ENCODE measurements at places on chromosomes 7 and 10.

GRCh38 chr7:23334482-23335056 is 35.4 kb downstream of the MALSU1 start:
- DNase-seq, result no peak

- DNase-seq, result no peak
Measured at GRCh38 chr10:98456686-98457482, 10.1 kb upstream of the HPS1 start.

DNA sequence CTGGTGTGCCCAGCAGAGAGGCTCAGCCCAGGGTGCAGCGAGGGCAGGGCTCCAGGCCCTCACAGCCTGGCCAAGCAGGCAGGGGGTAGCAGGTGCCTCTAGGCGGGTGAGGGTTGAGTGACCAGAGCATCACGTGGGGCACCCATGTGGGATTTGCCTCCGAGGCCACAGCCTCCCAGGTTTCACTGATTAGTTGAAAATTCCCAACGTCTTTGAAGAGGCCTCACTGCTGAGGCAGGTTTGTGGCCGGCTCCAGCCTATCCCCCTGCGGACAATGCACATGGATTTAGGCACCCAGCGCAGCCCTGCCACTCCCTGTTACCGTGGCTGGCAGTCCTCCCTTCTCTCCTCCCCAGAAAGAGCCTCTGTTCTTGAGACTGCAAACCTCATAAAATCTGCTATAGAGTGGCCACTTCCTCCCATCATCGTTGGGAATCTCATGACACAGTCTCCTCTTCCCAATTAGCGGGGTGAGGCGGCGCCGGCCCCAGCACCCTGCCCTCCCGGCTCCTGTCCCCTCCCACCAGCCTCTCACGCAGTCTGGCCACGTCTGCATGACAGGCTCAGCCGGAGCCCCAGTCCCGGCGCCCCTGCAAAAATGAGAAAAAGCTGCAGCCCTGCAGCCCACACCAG is 10.8 kb downstream of the MYL10 start:
- no peak for DNase-seq

GRCh38 chr7:46468753-46469356 is 547.8 kb upstream of the IGFBP3 start:
- no peak for DNase-seq

DNA sequence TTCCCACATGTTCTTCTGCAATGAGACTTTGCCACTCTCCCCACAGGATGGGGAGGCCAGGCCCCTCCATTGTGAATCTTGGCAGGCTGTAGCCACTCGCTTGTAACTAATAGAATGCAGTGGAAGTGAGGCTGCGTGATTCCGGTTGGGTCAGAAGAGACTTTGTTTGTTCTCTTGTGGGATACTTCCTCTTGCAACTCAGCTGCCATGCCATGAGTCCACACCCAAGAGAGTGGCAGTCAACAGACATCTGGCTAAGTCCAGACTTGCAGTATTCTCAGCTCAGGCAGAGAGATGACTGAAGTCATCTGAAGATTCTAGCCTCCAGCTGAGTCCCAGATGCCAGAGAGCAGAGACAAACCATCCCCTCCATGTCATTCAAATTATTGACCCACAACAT is 153.4 kb upstream of the GDF10 start:
- DNase-seq, result no peak

DNA sequence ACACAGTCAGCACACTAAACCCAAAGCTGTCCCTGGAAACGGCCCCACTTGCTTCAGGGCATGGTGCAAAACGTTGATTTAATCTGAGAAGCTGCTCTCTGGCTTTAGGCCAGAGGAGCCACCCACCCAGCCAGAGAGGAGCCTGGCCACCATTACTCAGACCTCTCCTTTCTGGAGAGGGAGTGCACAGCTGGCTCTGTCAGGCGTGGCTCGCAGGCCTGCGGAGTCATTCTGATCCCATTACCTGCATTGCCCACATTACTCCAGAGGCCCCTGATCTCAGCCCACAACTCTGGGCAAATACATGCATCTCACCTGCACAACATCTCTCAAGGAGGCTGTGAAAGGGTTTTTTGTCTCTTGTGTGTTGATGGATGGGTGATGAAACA is 370.0 kb upstream of the IGFBP3 start:
- no peak for DNase-seq

GRCh38 chr10:47322300-47323061 is at the start of gene GDF2:
TSS of gene GDF2 (plus strand) at chr10:47322454. CDS start at chr10:47322669, 215 bp downstream.
- DNase-seq, result no peak

DNA sequence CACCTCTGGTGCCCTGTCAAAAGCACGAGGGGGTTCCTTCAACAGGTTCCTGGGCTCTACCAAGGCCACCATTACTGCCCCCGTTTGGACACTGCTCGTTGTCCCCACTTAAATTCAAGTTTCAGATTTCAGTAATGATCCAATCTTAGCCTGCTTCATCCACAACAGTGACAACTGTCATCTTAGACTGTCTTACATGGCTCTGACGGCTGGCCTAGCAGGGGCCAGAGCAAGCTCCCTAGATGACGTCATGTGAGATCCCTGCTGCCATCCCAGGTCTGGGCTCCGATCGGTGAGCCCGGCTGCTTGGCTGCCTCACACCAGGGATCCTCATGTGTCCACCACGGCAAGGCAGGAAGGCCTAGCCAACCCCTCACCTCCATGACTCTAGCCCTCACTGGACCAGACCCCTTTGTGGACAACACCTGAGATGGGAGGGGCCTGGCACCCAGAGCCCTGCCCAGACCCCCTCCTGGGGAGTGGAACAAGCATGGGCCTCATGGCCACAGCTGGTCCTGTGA is 82.5 kb downstream of the FAM53B start:
- no peak for DNase-seq

- no peak for DNase-seq
Measured at GRCh38 chr7:86411814-86412213, 231.9 kb upstream of the GRM3 start.

GRCh38 chr7:55127622-55128081 is 108.8 kb downstream of the EGFR start:
- DNase-seq, result no peak

GRCh38 chr7:99643464-99643863 is 26.7 kb downstream of the ZSCAN25 start:
- no peak for DNase-seq

- DNase-seq, result no peak
Measured at GRCh38 chr10:33260403-33261149, 73.9 kb downstream of the NRP1 start.

- DNase-seq, result no peak
Measured at GRCh38 chr7:30989824-30990672, 26.3 kb downstream of the GHRHR start.

GRCh38 chr10:26857991-26858706 is 2.6 kb downstream of the ABI1 start:
- DNase-seq, result no peak

DNA sequence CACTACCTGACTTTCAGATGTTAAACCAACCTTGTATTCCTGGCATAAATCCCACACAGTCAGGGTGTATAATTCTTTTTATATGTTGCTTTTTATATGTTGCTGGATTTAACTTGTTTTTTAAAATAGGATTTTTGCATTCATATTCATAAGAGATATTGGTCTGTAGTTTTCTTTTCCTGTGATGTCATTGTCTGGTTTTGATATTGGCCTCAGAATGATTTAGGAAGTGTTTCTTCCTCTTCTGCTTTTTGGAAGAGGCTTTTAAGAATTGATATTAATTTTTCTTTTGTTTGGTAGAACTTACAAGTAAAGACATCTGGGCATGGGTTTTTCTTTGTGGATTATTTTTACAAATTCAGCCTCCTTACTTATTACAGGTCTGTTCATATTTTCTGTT is 93.1 kb downstream of the CARD11 start:
- DNase-seq, result no peak

- DNase-seq, result peak; percentile 47
Measured at GRCh38 chr7:27576360-27576944, 86.2 kb downstream of the HIBADH start.

DNA sequence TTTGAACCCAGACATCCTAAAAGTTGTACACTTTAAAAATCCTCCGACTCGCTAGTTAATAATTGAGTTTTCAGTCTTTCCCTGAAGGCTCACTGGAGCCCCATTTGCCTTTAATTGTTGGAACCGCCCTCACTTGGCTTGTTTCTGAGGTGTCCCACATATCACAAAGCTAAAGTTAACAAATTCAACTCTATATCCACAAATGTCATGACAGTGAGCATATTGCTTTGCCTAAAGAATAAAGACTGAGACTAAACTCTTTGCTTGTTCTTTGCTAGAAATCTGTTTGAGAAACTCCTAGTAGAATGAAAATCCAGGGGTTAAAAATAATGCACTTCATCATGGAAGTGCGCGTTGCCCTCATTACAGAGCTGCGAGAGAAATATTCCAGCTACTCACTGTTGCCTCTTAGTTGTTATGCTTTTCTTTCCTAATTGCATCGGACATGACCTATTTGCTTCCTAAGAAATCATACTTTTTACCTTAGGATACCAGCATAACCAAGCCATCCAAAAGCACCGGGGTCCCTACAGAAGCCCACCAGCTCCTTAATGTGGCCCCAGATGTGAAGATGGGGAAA is 752 bp downstream of the THSD7A start:
- peak; percentile 50 for DNase-seq

DNA sequence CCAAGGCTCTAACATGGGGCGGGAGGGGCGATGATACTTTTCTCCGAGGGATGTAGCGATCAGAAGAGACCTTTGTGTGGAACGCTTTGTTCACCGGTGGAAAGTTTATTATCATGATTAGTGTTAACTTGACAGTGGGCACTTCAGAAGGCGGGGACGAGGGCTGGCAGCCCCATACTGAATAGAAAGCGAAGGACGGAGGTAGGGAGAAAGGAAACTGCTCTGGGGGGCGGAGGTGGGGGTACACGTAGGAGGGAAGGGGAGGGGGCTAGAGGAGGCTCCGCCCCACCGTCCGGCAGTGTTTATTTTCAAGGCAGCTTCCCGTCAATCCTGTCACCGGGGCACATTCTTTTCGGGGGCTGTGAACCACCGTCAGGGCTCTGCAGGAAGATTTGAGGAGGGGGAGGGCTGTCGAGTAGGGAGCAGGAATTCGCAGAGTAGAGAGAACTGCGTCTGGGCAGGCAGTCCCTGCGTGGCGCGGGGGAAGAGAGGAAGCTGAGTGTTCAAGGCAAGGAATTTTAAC is 9.4 kb upstream of the NKX2-3 start:
- DNase-seq, result no peak

GRCh38 chr7:139718859-139719258 is 58.9 kb downstream of the HIPK2 start:
- no peak for DNase-seq

DNA sequence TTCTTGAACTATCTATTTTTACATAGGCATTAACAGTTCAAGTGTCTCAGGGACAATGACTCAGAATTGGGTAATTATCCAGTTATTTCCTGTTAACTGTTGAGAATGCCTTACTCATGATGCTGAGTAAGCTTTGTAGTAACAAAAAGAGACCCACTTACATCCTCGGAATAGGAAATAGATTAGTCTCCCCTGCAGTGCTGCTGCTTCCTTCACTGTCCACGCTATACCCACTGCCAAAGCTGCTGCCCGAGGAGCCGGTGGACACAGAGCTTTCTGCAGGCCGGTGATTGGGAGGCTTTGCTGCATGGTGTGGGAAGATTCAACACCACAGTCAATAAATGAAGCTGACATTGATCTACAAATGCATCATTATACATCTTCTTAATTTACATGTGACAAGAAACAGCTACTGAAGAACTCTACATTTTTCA is 357.1 kb downstream of the PCLO start:
- no peak for DNase-seq

DNA sequence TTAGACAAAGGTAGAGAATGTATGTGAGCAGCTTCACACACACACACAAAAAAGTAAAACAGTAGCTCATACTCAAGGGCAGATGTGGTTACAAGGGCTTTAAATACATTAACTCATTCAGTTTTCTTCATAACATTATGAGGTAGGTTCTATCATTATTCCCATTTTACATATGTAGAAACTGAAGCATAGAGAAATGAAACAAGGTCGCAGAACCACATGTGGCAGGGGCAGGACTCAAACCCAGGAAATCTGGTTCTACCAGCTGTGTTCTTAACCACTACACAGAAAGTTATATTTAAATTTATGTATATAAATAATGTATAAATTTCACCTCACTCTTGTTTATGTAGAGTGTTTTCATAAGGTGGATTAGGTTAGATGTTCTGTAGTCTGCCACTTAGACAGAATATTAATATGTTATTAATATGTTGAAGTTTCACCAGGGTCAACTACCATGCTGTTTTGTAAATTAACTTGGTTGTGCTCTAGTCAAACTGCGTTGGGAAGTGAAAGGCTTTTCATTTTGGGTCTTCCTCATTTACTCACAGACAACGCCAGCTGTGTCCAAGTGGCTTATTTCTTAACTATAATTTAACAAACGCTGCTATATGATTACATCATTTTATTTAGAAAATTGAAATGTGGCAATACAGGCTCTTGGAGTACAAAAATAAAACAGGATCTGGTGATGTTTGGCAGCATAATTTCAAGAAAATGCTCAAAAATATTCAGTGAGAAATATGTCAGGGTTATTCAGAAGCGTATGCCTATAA is 138.4 kb downstream of the MDFIC start:
- DNase-seq, result no peak

DNA sequence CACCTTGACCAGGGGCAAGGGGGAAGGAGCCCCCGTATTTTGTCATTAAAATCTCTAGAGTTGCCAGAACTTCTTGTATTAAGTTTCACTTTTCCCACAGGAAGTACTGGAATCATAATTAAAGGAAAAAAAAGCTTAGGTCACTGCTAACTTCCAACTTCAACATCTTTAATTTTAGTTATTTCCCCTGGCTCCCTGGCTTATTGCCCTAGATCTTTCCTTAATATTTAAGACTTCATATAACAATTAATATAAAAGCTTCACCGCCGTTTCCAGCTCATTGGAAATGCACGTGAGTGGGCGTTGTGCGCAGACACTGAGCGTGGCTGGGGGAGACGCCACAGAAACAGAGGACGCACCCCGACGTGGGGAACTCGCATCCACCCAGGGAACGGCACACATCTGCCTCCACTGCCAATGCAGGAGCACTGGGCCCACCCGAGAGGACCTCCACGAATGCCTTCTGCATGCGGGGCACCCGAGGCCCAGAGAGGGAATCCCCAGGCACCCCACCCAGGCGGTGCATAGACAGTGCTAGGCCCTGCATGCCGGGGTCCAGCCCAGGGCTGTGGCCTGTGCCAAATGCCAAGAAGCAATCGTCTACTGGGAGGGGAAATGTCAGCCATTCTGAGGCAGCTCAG is 72.2 kb downstream of the ADARB2 start:
- no peak for DNase-seq

- DNase-seq, result no peak
Measured at GRCh38 chr7:106553446-106553836, 107.5 kb downstream of the CCDC71L start.

DNA sequence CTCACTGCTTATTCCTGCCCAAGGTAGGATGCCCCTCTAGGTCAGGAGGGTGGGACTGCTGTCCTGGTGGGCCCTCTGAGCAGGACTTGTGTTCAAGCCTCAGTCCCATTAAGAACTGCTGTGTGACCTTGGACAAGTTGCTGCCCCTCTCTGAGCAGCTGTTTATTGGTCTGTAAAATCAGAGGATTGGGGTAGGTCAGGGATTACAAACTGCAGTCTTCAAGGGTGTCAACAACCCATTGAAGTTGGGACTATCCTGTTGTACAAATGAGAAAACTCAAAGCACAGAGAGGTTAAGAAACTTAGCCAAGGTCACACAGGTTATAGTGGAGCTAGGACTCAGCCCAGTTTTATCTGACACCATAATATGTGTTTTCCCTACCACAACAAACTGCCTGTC is 55.3 kb downstream of the ZMIZ1 start:
- no peak for DNase-seq

All from midbrain (tissue), 1 donor.